ENCODE measurements at places on chromosomes 7 and 10.

GRCh38 chr7:45293295-45293942 lies 135.8 kb downstream of the RAMP3 start:
- no peak for DNase-seq

GRCh38 chr10:76334255-76334654 lies 902.8 kb downstream of the LRMDA start:
- no peak for DNase-seq

GRCh38 chr10:33164060-33164709 lies 170.3 kb downstream of the NRP1 start:
- no peak for DNase-seq

DNA sequence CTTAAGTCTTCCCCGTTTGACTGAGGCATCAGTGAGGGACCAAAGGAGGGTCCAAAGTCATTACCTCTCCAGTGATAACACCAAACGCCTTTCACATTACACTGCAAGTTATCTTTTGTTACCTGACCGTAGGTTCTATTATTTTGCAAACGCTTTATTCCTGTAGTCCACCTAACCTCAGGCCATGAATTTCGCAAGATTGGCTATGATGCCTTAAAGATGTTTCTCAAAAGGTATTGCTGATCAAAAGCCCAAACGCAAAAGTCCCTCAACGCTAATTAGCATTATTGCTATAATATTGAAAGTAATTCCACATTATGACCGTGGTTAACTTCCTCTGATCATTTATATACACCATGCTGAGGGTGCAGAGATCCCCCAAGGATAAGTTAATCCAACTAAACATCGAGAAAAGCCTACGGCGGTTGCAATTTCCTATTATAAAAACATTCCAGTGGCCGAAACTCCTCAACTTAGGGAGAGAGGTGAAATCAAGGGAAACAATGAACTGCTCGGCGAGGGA lies 649 bp downstream of the DNA2 start:
- DNase-seq, result no peak

GRCh38 chr7:4077980-4078379 lies 604.1 kb upstream of the FOXK1 start:
- DNase-seq, result no peak

DNA sequence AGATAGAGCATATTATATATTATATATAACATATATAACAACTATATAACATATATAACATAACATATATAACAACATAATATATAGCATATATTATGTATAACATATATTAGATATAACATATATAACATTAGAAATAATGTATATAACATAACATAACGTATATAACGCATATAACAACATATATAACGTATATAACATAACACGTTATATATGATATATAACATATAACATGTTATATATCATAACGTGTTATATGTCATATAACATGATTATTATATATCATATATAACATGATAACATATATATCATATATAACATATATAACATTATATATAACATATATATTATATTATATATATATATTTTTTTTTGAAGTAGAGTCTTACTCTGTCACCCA lies 3.7 kb downstream of the AP5Z1 start:
- no peak for DNase-seq

DNA sequence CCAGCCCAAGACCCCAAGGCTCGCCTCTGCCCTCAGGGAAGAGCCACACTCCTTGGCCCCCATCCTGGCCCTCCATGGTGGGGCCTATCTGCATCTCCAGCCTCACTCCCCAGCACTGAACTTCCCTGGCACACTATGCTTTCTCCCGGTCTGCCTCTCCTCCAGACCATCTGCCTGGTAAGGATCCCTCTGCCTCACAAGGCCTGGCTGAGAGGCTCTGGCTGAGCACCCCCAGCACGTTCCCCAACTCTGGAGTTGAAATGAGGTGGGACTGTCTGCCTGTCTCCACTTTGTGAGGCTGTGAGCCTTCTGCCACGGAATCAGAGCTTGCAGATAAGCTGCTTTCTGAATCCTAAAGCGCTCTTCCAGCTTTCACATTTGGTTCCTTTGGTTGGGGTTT lies 220.7 kb downstream of the TNS3 start:
- no peak for DNase-seq

- no peak for DNase-seq
Observed at GRCh38 chr10:25114036-25114411, 60.8 kb upstream of the GPR158 start.

DNA sequence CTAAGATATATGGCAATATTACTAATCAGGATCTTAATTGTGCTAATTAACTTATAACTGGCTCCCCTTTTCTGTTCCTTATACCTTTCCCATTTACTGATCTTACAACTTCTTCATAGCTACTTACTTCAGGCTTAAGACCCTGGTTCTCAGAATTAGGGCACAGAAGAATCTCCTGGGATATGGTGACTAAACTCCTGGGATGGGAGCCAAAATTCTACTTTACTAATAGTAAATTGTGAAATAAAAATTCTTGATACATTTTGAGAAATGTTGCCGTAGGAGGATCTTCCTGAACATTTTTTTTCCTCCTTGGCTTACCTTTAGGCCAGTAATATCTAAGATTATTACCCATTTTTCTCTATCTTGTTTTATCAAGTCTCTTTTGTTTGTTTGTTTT lies 309.5 kb downstream of the ATRNL1 start:
- DNase-seq, result no peak

All from hematopoietic multipotent progenitor cell (in vitro differentiated cells).